NCI-H1048 (cell line): ENCODE measurements at places on chromosomes 6 and 20.

- no peak for DNase-seq
Measured at GRCh38 chr20:15655295-15655874, 917.9 kb downstream of the KIF16B start.

DNA sequence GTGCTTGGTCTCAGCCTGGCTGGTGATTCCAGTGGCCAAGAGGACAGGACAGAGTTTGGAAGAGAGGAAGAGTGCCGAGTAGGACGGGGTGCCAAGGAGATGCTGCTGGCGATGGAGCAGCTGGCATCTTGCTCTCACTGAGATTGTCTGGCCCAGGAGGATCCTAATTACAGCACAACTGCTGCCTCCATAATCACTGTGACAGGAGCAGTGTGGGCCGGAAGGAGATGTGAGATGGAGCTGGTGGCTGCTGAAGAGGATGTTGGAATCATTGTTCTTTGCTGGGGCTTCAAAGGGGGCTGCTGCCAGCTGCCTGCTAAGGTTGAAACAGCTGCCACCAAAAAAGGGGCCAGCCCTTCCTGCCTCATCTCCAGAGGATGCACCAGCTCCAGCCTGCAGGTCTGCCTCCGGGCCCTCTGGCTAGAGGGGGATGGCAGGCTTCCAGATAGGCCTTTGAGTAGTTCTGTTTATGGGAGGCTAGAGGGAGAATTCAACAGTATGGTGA, 214.4 kb downstream of the RNF144B start:
- DNase-seq: no peak

GRCh38 chr6:166933396-166933795, 23.0 kb downstream of the RNASET2 start:
- no peak for DNase-seq

DNA sequence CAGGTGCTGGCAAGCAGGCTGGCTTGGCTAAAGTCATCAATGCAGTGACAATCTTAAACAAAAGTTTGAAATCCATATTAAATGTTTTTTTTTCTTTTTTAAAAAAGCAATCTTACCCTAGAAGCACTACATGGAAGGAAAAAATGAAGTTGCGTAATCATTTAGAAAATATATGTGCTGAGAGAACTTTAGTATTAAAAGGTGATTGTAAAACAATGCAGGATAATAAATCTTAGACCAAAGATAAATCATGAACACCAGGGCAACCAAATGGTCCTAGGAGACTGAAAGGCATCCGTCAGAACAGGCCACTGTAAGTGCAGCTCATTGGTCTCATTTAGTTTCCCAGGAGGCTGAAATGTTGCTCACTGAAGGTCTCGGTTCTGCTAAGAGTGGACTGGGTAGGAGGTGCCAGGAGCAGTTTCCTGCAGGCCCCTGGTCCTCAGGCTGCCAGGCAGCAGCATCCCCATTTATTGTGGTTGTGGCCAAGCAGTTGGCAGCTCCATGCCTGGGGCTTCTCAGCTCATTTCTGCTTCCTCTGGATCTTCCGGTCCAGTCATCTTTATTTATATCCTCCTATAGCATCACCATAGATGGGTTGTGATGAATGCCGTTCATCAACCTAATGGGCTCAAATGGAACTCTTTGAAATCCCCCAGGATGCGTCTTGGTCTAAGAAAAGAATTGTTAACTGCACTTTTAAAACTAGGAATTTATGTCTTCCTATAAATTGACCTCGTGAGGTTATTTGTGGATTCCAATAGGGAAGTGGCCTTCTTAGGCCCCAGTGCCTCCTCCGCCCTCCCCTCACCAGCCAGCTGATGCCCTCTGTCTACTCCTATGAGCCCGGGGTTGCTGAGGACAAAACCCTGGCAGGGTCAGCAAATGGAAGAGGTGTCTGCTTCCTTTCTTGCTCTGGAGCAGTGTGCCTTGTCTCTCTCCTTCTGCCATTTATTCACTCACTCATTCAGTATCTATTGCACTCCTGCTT, 269.0 kb downstream of the UST start:
- DNase-seq: no peak

GRCh38 chr20:42740226-42740870, 449.4 kb downstream of the PTPRT start:
- no peak for DNase-seq

GRCh38 chr6:16718356-16718755, 42.9 kb downstream of the ATXN1 start:
- no peak for DNase-seq

GRCh38 chr6:830667-831327, 137.9 kb upstream of the EXOC2 start:
- DNase-seq: no peak

DNA sequence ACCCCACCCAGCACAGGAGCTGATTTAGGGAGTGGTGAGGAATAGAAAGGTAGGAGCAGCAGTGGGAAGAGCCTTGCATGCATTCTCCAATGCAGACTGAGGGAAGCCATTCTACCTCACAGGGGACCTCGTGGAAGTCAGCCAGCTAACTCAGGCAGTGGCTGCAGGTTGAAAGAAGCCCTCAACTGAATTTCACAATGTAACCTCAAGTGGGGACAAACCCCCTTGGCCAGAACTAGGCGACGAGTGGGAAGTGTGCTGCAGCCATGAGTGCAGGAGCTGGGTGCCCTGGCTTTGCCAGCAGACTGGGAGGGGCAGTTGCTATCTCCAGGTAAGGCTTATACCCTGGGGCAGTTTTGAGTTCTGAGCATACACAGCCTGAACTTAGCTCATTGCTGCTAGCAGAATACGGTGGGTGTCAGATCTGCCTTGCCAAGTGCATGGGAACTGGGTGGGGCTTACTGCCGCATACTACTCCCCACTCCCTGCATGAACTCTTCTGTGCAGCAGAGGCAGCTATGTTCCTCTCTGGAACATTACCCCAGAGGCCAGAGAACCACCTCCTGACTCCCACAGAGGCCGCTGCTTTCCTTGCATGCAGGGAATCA, 126.5 kb downstream of the CDK19 start:
- no peak for DNase-seq

- DNase-seq: no peak
Measured at GRCh38 chr6:16038938-16039337, 89.9 kb upstream of the MYLIP start.

- no peak for DNase-seq
Measured at GRCh38 chr6:20118892-20119291, 93.4 kb downstream of the MBOAT1 start.

DNA sequence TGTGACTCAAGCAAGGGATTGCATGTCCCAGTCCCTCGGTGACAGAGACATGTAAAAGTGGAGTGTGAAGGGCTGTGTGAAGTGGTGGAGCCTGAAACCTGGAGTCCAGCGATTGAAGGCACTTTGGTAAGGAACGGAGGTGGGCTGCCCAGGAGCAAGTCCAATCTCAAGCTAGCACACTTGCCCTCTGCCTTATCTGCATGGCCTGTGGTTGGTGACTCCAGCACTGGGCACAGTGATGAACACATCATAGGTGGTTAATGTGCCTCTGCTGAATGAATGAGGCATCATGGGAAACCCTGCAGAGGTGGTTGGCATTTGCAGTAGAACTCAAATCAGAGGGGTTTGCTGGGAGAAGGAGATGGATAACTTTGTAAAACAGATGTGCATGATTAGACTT, 14.9 kb upstream of the ULBP3 start:
- DNase-seq: no peak

DNA sequence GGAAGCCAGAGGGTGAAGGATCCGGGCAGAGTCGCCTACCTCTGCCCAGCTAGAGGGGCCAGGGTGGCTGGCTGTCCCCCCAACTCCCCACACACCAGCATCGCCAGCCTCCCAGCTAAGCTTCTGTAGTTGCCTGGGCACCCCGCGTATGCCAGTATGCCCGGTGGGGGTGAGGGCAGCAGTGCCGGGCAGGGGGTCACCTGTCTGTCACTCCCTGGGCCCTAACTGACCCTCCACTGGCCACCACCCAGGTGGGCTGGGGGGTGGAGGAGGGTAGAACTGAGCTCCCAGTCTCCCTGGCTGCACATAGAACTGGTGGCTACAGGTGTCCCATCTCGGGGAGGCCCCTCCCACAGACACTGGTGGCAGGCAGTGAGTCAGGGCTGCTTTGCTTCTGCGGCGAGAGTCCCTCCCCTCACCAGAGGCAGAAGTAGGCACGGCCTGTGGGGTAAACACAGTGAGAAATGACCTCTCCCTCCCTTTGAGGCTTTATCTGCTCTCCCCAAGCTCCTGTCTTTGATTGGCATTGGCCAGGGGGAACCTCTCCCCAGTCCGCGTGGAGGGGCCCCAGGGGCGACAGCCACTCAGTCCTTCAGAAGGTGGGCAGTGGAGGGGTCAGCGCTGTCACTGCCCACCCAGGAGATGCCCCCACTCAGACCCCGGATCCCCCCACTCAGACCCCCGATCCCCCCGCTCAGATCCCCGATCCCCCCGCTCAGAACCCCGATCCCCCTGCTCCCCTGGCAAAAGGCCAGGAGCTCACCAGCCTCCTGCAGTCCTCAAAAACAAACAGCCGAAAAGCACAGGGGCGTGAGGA, 2.5 kb downstream of the NTSR1 start:
- DNase-seq: no peak

DNA sequence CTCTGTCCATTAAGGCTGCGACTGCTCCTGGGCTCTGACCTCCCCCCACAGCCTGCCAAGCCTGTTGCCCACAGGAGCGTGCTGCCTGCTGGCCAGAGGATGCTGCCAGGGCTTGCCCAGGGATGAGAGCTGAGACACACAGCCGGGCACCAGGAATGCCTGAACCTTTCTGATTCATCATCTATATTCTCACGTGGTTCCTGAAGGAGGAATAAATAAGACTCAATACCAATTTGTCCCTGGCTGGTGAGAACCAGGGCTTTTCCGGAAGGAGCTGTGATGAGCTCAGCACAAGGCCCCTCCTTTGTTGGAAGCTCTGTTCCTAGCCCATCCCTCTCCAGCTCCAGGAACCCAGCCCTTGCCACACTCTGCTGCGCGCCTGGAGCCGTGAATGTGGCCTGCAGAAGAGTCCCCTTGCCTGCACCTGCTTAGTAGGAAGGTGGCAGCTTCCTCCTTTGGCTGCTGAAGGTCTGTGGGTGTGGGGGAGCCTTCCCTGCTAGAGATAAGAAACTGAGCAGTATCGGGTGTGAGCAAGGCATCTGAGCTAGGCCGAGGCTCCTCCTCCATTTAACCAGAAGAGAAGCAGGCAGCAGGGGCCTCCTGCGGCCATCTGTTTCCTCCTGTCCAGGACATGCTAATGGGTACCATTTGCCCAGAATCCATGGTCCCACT, 37.9 kb downstream of the SYNDIG1 start:
- DNase-seq: no peak

- DNase-seq: no peak
Measured at GRCh38 chr6:134902936-134903335, 47.0 kb downstream of the ALDH8A1 start.

DNA sequence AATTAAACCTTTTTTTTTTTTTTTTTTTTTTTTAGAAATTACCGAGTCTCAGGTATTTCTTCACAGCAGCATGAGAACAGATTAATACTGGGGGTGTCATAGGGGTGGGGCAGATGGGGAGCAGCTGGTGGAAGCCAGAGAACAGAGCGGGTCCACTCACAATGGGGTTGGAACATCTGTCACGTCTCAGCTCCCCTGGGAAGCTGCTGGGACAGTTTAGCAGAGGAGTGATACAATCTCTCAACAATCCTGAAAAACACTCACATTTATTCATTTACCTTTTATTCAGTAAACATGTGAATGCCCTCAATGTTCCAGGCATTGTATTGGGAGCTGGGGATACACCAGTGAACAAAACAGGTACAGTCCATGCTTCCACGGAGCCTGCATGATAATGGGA, 162.2 kb downstream of the SMOC2 start:
- DNase-seq: no peak

GRCh38 chr6:161353208-161353613, 79.3 kb upstream of the AGPAT4 start:
- DNase-seq: no peak

DNA sequence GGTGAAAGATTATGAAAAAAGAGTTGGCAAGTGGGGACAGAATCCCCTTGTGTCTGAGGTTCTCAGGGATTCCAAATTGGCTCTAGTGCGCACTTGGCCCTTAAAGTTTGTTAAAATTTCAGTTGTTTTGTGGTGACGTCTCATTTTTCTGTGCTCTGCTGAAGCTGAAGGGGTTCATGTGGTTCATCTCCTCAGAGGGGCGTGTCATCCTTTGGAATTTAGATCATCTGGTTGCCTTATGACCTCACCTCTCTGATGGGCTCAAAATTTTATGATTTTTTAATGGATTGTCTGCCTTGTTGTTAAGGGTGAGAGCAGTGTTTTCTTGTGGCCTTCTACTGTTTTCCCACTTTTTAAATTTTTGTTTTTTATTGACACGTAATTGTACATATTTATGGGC, 20.3 kb downstream of the CYB5R4 start:
- DNase-seq: no peak

- DNase-seq: no peak
Measured at GRCh38 chr6:11700118-11700718, 78.4 kb downstream of the ADTRP start.

- no peak for DNase-seq
Measured at GRCh38 chr6:100915876-100916275, 34.7 kb upstream of the ASCC3 start.

DNA sequence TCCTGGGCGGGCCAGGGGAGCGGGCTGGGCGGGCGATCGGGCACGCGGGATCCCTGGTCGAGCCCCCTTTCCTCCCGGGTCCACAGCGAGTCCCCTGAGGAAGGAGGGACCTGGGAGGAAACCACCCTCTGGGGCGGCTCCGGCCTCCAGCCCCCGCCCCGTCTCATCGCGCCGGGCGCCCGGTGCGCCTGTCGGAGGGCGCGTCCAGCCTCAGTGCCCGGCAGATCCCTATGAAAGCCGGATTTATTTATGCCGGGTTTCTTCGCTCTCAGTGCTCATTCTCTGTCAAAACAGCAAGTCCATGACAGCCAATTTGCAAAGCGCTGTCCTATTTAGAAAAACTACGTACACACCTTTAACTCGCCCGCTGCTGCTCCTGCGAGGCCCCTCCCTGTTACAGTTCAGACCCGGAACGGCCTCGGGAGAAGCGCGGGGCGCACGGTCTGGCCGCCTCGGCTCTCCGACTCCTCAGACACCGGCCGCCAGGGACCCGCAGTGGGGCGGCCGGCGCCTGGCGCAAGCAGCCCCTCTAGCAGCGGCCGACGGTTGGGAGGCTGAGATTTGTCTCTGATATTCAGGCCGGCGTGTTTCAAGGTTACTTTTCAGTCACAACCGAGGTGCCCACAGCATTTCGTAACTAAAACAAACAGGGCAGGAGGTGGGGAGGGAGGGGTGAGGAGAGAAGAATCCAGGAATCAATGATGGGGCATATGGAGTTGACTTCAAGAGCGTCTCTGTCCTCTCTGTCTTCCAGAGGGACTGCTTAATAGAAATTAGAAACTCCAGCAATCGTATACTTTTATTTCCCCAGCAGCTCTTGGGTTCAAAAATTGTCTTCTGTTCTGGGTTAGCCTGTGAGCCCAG, 782 bp upstream of the FOXA2 start:
- no peak for DNase-seq

- no peak for DNase-seq
Measured at GRCh38 chr6:129750360-129750759, 40.4 kb upstream of the ARHGAP18 start.

- DNase-seq: no peak
Measured at GRCh38 chr6:168888786-168889345, 364.8 kb downstream of the THBS2 start.

DNA sequence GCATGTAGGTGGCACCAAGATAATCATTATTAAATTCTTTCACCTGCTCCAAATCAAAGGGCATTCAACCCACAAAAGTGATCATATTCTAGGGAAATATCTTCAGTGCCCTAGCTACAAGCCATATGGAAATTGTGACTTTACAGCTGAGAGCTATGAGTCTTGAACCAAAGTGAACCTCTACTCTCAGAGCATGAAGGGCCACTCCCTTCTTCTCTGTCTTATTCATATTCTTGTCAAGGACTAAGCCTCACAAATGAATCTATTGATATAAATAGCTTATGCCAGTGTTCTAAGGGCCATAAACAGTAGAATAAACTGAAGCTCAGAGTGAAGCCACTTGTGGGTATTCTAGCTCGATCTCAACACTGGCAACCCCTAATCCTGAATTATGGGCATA, 29.6 kb downstream of the SPINT4 start:
- no peak for DNase-seq
